ENCODE measurements at places on chromosomes 12 and 14.
A peak's percentile ranks its signal among the peaks of the same experiment; 100 is the strongest.

DNA sequence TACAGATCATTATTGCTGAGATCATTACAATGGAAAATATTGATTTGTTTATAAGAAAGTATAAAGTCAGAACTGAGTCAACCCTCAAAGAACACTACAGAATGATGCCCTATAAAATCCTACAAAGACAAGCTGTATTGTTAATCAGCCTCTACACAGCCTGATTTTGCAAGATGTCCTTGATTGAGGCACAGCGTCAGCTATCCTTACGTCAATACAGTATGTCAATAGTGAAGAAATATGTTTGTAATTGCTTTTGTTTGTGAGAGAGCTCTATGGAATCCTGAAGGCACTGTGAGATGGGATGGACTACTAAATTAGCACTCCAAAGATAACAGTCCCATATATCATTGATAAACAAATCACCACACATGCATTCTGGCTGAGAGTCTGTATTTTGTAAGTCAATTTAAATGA lies 70.7 kb downstream of the RASSF9 start:
- H3K4me1 ChIP-seq: no peaks in the 10 kb centered on the region
- no peaks in the 10 kb centered on the region for H3K36me3 ChIP-seq
- no peak overlapping the region for H3K27ac ChIP-seq

DNA sequence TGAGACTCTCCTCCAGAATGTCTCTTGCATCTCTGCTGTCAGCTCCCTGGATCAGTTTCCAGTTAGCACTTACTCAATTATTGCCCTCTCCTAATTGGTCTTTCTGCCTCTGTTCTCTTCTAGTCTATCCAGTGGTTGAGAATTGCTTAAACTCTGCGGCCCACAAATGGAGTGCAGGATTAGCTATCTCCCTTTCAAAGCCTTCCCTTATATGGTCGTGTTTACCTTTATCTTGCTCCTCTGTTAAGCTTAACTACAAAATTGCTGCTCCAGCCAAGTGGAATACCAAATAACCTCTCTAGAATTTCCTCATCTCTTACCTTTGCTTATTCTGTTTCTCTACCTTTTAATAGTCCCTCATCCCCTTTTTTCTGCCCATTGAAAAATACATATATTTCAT lies 132.7 kb downstream of the NRXN3 start:
- no peaks in the 10 kb centered on the region for H3K27me3 ChIP-seq
- no peak for DNase-seq
- no peaks in the 10 kb centered on the region for H3K36me3 ChIP-seq
- H3K27ac ChIP-seq: no peak overlapping the region
- H3K4me3 ChIP-seq: no peak overlapping the region

DNA sequence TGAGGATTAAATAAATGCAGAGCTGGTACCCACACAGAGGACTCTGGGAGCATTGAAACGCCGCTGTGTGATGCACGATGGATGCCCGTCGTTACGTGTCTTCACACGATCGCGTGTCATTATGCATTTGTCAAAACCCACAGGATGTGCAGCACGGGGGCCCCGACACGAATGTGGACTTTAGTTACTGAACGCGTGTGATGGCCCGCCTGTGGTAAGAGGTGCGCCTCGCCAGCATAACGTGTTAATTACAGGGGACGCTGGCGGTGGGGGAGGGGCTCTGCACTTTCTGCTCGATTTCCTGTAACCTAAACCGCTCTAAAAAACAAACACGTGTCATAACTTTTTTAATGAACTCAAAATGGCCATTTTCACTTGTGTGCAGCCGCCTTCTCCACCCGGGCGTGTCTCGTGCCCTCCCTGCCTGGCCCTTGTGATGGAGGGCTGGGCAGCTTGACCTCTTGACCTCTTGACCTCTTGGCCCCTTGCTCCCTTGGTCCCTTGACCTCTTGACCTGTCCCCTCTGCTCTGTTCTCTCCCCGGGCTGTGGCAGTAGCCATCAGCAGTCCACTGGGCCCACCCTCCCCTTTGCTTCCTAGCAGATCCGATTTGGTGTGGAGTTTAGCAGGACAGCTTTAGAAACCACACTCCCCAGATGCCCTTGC lies 33.7 kb upstream of the GALNT9 start:
- H3K27ac ChIP-seq: no peak overlapping the region
- no peaks in the 10 kb centered on the region for H3K27me3 ChIP-seq
- DNase-seq: peak; percentile 26
- H3K36me3 ChIP-seq: no peaks in the 10 kb centered on the region
- no peaks in the 10 kb centered on the region for H3K4me1 ChIP-seq

GRCh38 chr12:56593909-56594621 lies 36.1 kb downstream of the BAZ2A start:
- no peaks in the 10 kb centered on the region for H3K36me3 ChIP-seq
- peak; percentile 51 for DNase-seq
- no peak overlapping the region for H3K27ac ChIP-seq

DNA sequence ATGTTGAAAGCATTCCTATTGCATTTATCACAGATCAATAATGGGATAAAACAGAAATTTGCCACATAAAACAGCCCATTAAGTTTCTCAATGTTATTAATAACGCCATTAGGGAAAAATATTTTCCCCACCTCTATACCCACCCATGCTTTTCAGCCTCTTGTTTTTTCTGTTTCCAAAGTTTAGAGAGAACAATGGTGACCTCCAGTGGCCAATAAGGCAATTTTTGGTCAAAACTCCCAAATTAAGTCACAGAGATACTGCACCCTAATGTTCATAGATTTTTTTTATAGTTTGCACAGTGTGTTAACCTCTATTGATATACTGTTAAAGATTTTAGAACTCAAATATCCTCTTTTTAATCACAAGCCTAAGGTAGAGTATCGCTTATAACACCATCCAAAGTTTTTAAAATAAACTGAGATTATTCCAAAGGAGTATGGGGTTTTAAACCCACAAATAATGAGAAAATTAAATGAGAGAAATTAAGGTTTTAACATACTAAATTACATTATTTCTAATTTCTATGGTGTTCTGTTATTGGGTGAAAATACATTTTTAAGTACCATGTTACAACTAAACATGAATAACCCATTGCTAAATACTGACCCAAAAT lies 184.7 kb upstream of the DCN start:
- no peaks in the 10 kb centered on the region for H3K36me3 ChIP-seq
- H3K4me3 ChIP-seq: no peak overlapping the region
- no peak overlapping the region for H3K27ac ChIP-seq
- no peaks in the 10 kb centered on the region for H3K4me1 ChIP-seq

DNA sequence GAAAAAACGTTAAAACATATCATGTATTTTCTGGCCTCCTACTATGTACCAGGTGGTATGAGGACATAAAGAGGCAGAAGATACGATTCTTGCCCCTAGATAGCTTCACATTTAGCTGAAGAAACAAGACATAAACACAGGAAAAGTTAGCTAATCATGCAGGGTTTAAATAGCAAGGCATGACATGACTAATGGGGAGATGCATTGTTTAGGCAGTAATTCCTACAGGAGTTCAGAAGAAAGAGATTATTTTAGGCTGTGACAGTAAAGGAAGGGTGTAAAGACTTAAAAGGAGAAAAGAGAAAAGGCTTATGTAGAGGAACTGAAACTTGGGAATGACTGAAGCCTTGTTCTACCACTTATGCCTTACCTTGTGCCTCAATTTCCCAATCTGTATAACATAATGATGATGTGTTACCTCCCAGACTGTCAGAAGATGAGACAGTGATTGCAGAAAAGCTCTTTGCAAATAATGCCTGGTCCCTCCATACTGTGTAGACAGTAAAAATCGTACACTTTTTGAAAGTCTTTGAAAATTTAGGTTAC lies 44.4 kb downstream of the PRKCH start:
- no peak for DNase-seq
- no peaks in the 10 kb centered on the region for H3K27me3 ChIP-seq
- H3K27ac ChIP-seq: no peak overlapping the region
- no peaks in the 10 kb centered on the region for H3K36me3 ChIP-seq
- peaks cover 3% of the 10 kb centered on the region for H3K4me1 ChIP-seq

DNA sequence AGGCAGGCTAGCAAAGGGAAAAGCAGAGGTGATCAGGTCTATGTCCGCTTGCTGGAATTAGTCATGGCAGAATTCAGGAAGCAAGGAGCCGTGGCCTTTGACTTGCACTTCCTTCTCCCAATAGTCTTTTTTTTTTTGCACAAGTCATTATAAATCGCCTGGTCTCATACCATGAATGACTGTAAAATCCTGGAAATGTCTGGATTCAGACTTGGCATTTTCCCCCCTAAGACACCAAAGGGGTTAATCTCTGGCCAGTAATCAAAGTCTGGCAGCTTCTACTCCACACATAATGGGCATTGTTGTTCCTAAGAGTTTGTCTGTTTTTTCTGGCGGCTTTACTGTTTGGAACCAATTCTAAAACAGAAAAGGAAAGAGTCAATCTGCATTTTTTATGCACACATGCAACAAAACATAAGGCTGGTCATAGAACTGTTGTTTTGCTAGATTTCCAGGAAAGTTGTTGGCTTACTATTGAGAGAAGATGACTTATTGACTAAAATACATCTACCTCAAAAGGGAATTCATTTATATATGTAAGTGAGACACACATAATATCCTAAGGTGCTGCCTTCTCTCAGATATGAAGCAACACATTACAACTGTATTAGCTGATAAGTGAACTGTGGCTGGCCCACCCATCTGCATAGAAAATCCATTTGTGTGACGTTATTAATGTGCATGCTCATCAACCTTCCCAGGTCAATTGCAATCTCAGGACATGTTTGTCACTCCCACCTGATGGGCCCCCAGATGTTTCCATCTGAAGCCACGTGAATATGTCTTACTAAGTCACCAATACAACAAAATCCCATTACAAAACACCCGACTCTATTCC lies 157.3 kb downstream of the BTG1 start:
- H3K4me3 ChIP-seq: no peak overlapping the region
- no peak overlapping the region for H3K27ac ChIP-seq
- DNase-seq: no peak

- no peak overlapping the region for H3K4me3 ChIP-seq
- no peak overlapping the region for H3K27ac ChIP-seq
- H3K27me3 ChIP-seq: no peaks in the 10 kb centered on the region
- no peak for DNase-seq
- H3K36me3 ChIP-seq: no peaks in the 10 kb centered on the region
Observed at GRCh38 chr12:102534899-102535298, 54.5 kb upstream of the IGF1 start.

DNA sequence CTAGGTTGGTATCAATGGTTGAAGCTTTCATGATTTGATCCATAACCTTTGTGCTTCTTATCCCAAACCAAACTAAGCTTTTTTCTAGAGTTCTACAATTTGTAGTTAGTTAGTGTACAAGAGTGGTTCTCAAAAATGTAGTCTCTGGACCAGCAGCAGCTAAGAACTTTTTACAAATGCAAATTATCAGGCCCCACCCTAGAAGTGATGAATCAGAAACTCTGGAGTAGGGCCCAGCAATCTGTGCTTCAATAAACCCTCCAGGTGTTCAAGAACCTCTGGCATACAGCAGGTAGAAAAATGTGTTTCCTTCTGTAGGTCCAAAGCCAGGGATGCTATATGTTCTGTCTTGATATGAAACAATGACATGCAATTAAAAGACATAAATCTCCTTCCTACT lies 26.1 kb upstream of the ACTR6 start:
- no peaks in the 10 kb centered on the region for H3K27me3 ChIP-seq
- no peak overlapping the region for H3K4me3 ChIP-seq
- no peaks in the 10 kb centered on the region for H3K36me3 ChIP-seq
- DNase-seq: no peak
- no peak overlapping the region for H3K27ac ChIP-seq
- H3K4me1 ChIP-seq: no peaks in the 10 kb centered on the region

GRCh38 chr14:50667684-50667995 lies 466 bp downstream of the SAV1 start:
- no peaks in the 10 kb centered on the region for H3K36me3 ChIP-seq
- H3K4me1 ChIP-seq: peaks cover 3% of the 10 kb centered on the region
- H3K27ac ChIP-seq: peak overlapping the region; percentile 99
- H3K27me3 ChIP-seq: no peaks in the 10 kb centered on the region

DNA sequence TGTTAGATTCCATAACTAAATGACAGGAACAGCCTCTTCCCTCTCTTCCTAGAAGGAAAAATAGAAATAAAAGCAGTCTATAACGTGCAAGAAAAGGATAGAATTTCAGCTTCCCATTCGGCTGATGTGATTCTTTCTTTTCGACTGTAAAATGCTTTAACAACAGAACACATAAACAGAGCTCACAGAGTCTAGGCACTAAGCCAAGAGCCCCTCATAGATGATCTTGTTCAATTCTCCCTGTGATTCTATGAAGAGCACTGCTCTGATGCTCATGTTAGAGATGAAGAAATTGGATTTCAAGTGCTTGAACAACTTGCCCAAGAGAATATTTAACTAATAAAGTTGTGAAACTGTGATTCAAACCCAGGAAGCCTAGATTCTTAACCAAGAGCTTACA lies 232.7 kb downstream of the RPAP3 start:
- no peak overlapping the region for H3K4me3 ChIP-seq
- no peaks in the 10 kb centered on the region for H3K4me1 ChIP-seq
- no peak for DNase-seq
- H3K36me3 ChIP-seq: no peaks in the 10 kb centered on the region
- no peaks in the 10 kb centered on the region for H3K27me3 ChIP-seq

DNA sequence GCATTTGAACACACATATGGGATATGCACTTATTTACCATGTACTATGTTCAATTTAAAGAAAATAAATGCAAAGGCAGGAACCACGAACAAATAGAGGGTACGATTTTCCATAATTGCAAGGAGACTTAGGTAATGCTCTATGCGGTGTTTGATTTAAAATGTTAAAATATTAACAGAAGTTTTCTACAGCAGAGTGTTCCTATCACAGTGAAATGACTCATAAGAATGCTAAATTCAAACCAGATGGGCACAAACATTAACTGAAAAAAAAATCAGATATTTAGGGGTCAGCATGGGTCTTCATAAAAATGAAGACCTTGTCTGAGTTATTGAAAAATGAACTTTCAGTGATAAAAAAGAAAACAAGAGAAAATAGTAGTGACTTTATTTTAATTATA lies 65.4 kb downstream of the LLPH start:
- H3K4me3 ChIP-seq: no peak overlapping the region
- no peaks in the 10 kb centered on the region for H3K4me1 ChIP-seq
- no peaks in the 10 kb centered on the region for H3K36me3 ChIP-seq
- DNase-seq: no peak
- no peaks in the 10 kb centered on the region for H3K27me3 ChIP-seq

GRCh38 chr12:120136093-120136770 lies 19.7 kb upstream of the RAB35 start:
- no peaks in the 10 kb centered on the region for H3K36me3 ChIP-seq
- no peak overlapping the region for H3K27ac ChIP-seq
- H3K4me3 ChIP-seq: no peak overlapping the region
- H3K4me1 ChIP-seq: no peaks in the 10 kb centered on the region
- DNase-seq: no peak
- no peaks in the 10 kb centered on the region for H3K27me3 ChIP-seq

- DNase-seq: no peak
- H3K36me3 ChIP-seq: no peaks in the 10 kb centered on the region
- H3K4me3 ChIP-seq: no peak overlapping the region
- no peaks in the 10 kb centered on the region for H3K4me1 ChIP-seq
Observed at GRCh38 chr12:73361156-73361863, 1089.1 kb downstream of the TRHDE start.
